ENCODE measurements at places on chromosomes 5 and 9. TPM values are rescaled to one million over a fixed set of nuclear protein-coding genes. Genes with fewer than 3 reads are reported as not detected.

The MEIKIN gene
- total RNA-seq, result not detected

The FOXD4L4 gene
- total RNA-seq, result 0.77 TPM

The ECPAS gene
- total RNA-seq, result 97.1 TPM

The ZNF658 gene
- 5.4 TPM for total RNA-seq

The CBY3 gene
- not detected for total RNA-seq

The PCDH1 gene
- total RNA-seq, result 55.7 TPM

- no peaks in the 10 kb centered on the region for H3K36me3 ChIP-seq
- no peak overlapping the region for H3K27ac ChIP-seq
- H3K4me1 ChIP-seq, result no peaks in the 10 kb centered on the region
- H3K27me3 ChIP-seq, result no peaks in the 10 kb centered on the region
These were observed 202.9 kb upstream of the IL12B start for GRCh38 chr5:159533197-159533596.

GRCh38 chr5:173454361-173454735 is 126.1 kb upstream of the STC2 start:
- no peaks in the 10 kb centered on the region for H3K36me3 ChIP-seq
- no peak overlapping the region for H3K27ac ChIP-seq
- no peaks in the 10 kb centered on the region for H3K27me3 ChIP-seq
- H3K4me1 ChIP-seq, result peaks cover 10% of the 10 kb centered on the region
- no peak overlapping the region for H3K4me3 ChIP-seq

DNA sequence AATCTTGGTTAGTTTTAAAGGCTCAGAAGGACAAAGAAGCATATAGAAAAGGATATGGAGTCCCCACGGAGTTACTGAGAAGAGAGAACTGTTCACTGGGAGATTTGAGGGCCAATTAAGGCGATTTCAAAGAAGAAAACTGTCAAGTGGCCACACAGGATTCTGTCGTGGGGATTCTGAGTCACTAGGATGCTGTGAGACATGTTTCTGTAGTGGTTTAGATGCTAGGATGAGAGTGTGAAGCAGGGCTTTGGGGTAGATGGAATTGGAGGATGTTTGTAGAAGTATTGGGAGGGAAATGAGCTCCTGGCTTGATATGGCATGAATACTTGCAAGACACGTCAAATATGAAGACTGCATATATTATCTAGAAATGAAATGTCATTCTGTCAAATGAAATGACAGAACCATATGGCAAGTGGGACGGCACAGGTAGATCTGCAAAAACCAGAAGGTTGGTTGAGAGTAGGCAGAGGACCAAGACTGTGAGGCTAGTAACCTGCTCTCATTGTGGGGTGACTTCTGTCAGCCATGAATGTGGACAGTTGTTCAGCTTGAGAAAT is 136.3 kb upstream of the SPRY4 start:
- H3K4me1 ChIP-seq, result peaks cover under 1% of the 10 kb centered on the region
- H3K36me3 ChIP-seq, result no peaks in the 10 kb centered on the region
- no peak overlapping the region for H3K27ac ChIP-seq
- H3K4me3 ChIP-seq, result no peak overlapping the region
- H3K27me3 ChIP-seq, result no peaks in the 10 kb centered on the region
- DNase-seq, result no peak

DNA sequence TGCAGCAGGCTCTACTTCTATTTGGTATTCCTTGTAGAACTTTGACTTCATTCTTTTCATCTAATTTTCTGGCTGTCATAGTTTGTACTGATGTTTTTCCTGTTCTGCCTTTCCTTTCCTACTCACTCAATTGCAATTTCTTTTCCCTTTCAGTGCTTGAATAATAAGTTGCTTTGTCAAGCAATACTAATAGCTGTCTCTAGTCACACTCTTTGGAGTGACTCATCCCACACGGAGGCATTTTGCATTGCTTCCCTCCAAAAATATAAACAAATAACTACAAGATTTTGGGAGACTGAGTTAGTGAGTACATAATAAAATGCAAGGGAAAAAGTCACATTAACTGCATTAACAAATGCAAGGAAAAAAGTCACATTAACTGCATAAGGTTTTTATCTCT is 465.9 kb downstream of the CDH9 start:
- no peaks in the 10 kb centered on the region for H3K36me3 ChIP-seq
- H3K4me1 ChIP-seq, result no peaks in the 10 kb centered on the region
- no peak overlapping the region for H3K27ac ChIP-seq
- H3K27me3 ChIP-seq, result no peaks in the 10 kb centered on the region
- DNase-seq, result no peak

GRCh38 chr5:151144275-151144674 is 13.3 kb downstream of the ANXA6 start:
- no peak overlapping the region for H3K27ac ChIP-seq
- peaks cover 61% of the 10 kb centered on the region for H3K36me3 ChIP-seq
- no peaks in the 10 kb centered on the region for H3K27me3 ChIP-seq
- no peak for DNase-seq
- H3K4me1 ChIP-seq, result peaks cover 44% of the 10 kb centered on the region
- H3K4me3 ChIP-seq, result no peak overlapping the region

- DNase-seq, result no peak
- H3K4me1 ChIP-seq, result peaks cover 44% of the 10 kb centered on the region
- H3K27ac ChIP-seq, result peak overlapping the region; percentile 95
- H3K27me3 ChIP-seq, result no peaks in the 10 kb centered on the region
These were observed 654 bp upstream of the TUT7 start for GRCh38 chr9:86354818-86355309.

DNA sequence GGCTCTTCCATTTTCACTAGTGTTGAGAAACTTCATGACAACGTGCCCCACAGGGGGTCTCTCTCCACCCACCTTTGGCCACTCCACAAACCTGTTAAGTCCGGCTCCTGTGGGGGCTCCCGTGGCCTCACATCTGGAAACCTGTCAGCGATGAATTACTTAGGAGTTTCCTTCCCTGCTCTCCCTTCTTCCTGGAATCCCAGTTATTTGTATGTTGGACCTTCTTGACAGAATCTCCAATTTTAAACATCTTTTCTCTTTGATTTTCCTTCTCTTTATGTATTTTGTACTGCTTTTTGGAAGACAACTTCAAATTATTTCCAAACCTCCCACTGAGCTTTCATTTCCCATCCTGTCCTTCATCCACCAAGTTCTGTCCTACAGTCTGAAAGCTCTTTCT is 55.1 kb upstream of the NRARP start:
- DNase-seq, result no peak
- H3K27me3 ChIP-seq, result no peaks in the 10 kb centered on the region
- no peak overlapping the region for H3K4me3 ChIP-seq
- H3K36me3 ChIP-seq, result no peaks in the 10 kb centered on the region
- no peak overlapping the region for H3K27ac ChIP-seq
- peaks cover 25% of the 10 kb centered on the region for H3K4me1 ChIP-seq

DNA sequence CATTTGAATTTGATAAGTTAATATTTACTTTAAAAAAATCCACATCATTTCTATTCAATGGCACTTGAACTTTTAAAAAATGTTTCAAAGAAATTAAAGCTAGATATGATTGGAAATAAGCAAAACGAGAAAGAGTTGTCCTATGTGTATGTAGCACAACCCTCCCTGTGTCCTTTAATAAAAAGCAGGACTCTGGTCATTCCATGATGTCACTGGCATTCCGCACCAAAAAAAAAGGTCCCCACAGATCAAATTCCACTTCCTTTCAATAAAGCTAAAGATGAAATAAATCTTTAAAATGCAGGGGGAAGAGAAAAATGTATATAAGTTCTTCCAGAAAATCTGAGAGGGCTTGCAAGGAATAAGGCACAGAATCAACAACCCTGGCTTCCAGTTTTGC is 103.8 kb downstream of the EFNA5 start:
- no peak overlapping the region for H3K27ac ChIP-seq
- H3K4me3 ChIP-seq, result no peak overlapping the region

DNA sequence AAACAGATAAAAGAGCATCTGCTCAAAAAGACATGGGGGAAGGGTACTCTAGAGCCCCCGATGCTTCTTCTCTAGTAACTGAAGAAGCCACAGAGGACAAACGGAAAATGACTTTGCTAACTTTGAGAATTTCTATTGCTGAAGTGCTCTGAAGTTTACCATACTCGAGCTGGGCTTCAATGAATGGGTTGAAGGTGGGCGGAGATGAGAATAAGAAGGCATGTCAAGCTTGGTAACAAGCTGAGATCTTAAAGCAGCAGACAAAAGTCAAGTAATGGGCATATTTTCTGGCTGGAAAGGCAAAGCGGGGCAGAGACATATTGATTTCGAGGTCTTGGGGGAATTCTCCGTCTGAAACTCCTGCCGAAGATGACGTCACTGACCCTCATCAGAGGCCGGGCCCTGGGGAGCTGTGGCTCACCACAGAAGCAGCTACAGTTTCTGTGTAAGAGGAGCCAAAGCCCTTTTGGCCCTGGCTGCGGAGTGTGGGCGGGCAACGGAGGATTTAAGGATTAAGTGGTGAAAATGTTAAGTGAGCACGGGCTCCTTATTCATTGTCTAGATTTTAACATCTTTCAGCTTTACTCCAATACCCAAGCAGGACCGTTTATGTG is 115.8 kb upstream of the SLIT3 start:
- no peak overlapping the region for H3K4me3 ChIP-seq
- DNase-seq, result no peak
- H3K4me1 ChIP-seq, result no peaks in the 10 kb centered on the region

- peaks cover 13% of the 10 kb centered on the region for H3K4me1 ChIP-seq
- H3K4me3 ChIP-seq, result peak overlapping the region; percentile 18
- H3K27ac ChIP-seq, result no peak overlapping the region
- DNase-seq, result no peak
These were observed 2.9 kb upstream of the SLC4A9 start for GRCh38 chr5:140356853-140357725.

DNA sequence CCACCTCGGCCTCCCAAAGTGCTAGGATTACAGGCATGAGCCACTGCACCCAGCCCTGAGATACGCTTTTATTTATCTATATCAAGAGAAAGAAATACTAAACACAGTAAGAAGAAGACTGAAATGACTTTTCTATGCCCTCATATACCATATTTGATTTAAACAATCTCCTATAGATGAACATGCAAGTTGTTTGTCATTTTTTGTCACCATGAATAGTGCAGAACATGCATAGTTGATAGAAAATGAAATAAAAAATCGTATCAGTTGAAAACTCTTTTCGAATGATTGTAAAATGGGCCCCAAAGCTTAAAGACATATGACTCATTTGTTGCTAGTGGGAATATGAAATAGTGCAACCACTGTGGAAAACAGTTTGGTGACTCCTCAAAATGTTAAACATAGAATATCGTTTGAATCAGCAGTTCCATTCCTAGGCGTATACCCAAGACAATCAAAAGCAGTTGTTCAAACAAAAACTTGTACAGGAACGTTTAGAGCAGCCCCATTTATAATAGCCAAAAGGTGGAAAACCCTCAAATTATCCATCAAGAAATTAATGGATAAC is 61.4 kb upstream of the ANKH start:
- no peaks in the 10 kb centered on the region for H3K36me3 ChIP-seq
- no peak for DNase-seq
- H3K27ac ChIP-seq, result no peak overlapping the region
- no peak overlapping the region for H3K4me3 ChIP-seq
- H3K4me1 ChIP-seq, result peaks cover 6% of the 10 kb centered on the region
- no peaks in the 10 kb centered on the region for H3K27me3 ChIP-seq

DNA sequence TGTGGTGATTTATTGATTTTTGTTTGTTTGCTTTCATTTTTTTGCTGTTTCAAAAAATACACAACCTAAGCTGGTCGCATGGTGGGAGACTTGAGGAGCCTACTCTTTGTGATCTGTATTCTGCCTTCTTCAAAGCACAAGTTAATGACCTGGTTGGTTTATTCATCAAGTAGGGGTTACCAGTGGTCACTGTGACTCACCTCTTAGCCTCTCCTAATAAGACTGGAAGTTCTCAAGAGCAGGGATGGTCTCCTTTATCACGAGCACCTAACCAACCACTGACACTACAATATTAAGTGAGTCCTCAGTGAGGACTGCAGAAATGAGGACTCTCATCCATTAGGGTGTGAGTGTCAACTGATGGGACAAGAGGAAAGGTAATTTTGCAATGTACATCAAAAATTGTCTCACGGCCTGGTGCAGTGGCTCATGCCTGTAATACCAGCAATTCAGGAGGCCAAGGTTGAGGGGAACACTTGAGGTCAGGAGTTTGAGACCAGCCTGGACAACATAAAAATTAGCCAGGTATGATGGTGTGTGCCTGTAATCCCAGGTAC is 13.6 kb upstream of the MTMR12 start:
- no peaks in the 10 kb centered on the region for H3K27me3 ChIP-seq
- DNase-seq, result no peak
- peaks cover 8% of the 10 kb centered on the region for H3K4me1 ChIP-seq
- H3K27ac ChIP-seq, result no peak overlapping the region
- H3K4me3 ChIP-seq, result no peak overlapping the region

- peaks cover 75% of the 10 kb centered on the region for H3K4me1 ChIP-seq
- H3K4me3 ChIP-seq, result peak overlapping the region; percentile 91
- H3K27ac ChIP-seq, result peak overlapping the region; percentile 98
These were observed 2.0 kb downstream of the RNF44 start for GRCh38 chr5:176535101-176535663.

- no peaks in the 10 kb centered on the region for H3K4me1 ChIP-seq
- no peak for DNase-seq
- H3K27me3 ChIP-seq, result no peaks in the 10 kb centered on the region
These were observed 19.5 kb upstream of the SNAPC3 start for GRCh38 chr9:15403155-15403554.

DNA sequence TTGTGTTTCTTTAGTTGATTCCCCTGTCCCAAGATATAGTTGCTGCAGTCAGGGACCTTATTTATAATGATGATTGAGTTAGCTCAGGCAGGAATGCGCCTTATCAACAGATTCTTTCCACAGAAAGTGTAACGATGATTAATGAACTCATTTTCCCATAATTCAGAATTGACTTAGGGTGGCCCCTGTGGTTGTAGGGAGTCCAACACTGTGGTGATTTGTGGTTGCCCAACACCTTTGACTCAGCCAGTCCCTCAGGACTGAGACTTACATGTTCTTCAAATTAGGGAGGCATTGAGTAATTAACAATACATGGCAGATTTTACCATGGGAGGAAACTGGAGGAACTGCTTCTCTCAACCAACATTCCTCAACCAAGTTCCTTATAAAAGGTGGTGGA is 221.9 kb downstream of the GABRG2 start:
- no peaks in the 10 kb centered on the region for H3K27me3 ChIP-seq
- H3K4me1 ChIP-seq, result no peaks in the 10 kb centered on the region
- H3K4me3 ChIP-seq, result no peak overlapping the region
- no peaks in the 10 kb centered on the region for H3K36me3 ChIP-seq
- H3K27ac ChIP-seq, result no peak overlapping the region

DNA sequence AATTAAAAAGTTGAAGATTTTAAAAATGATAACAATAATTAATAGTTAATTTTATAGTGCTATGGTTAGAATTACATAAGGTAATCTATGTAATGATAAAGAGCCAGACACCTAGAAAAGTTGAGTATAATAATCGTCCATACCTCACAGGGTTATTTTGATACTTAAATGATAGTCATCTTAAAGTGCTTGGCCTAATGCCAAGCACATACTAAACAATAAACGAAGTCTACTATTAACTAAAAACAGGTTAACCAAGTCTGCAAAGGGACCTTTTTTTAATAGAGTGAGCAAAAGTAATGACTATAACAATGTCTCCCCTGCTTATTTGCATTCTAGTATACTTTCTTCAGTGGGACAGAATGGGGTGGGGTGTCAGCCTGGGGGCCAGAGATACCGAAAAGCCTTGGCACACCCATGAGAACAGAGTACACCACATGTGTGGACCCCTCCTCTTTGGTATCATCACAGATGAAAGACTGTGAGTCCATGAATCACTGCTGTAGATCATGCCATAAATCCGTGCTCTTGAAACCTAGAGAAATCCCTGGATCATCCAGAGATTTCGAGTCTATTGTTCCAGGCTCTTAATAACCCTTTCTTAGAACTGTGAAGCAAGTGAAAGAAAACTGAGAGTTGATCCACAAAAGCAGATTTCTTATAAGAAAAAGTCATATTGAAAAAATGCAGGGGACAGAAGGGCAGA is 249.5 kb downstream of the PRELID2 start:
- no peak overlapping the region for H3K4me3 ChIP-seq
- H3K27ac ChIP-seq, result no peak overlapping the region
- H3K4me1 ChIP-seq, result no peaks in the 10 kb centered on the region
- H3K27me3 ChIP-seq, result no peaks in the 10 kb centered on the region

Measured in lower lobe of right lung (tissue), 2 donors.